ENCODE measurements at places on chromosomes 2 and 18.

- DNase-seq, result no peak
Measured at GRCh38 chr2:61575447-61575859, 37.3 kb upstream of the XPO1 start.

DNA sequence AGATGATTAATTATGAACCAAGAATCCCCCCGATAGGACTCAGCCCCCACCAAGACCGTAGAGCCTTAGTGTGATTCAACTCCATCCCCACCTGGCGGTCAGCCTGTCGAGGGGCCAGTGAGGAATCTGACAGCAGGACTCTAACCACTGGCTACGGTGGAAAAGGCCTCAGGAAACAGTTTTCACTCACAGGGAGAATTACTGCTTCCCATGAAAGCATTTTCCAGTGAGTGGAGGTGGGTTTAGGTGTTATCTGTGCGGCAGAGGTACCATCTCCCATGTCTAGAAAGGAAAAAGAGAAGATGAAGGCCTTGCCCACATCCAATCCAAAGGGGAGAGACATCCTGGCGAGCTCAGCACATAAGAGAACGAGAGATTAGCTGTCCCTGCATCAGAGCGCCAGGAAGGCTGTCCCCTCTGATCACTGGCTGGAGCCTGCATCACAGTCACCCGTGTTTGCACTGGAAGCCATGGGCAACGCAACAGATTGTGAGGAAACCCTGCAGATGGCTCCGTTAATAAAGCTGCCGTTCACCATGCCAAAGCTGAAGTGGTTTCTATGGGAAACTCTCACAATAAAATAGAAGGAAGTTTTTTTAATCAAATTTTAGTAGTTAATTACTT is 22.3 kb downstream of the COX7A2L start:
- no peak for DNase-seq

DNA sequence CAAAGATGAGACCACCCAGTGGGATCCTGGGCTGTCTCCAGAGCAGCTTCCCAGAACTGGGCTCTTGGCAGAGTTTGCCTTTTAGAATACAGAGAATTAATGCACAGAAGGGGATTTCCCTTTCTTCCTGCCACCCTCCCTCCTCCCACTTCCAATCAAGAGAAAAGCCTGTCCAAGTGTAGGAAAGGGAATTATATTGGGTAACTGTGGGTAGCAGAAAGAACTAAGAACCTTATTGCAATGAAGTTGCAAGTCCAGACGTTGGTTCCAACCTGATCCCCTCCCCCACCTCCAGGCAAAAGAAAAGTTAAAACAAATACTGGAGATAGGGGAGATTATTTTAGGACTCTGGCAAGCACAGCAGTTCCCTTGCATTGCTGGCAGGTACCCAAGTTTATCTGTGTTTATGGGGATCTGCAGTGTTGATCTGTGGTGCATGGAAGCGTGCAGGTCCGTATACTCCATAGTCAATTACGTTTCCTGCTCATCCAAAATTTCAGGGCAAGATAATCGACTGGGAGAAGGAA is 114.3 kb downstream of the PRKCE start:
- DNase-seq, result no peak

GRCh38 chr2:2926858-2927175 is 450.8 kb downstream of the EIPR1 start:
- DNase-seq, result no peak

DNA sequence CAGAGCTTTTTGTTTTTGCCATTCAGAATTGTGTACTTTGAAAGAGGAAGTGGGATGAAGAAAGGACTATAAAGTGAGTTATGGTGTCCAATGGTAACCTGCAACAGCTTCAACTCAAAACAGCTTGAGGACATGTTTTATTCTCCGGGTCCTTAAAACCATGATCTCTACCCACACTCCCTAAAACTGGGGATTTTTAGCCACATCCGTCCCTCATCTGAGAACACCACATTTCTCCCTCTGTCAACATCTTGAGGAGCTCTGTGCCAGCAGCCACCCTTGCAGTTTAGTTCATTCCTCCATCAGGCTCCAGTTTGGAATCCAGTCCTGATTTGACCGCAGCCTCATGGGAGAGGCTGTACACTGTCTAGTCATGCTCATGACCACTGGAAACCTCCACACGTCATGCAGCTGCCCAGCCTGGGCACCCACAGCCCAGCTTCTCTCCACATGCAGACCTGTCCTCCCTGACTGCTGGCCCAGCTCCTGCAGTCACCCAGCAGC is 62.6 kb downstream of the C18orf63 start:
- no peak for DNase-seq

GRCh38 chr2:124250433-124250832 is 225.3 kb downstream of the CNTNAP5 start:
- no peak for DNase-seq

- no peak for DNase-seq
Measured at GRCh38 chr2:70778676-70779075, 10.7 kb upstream of the ADD2 start.

DNA sequence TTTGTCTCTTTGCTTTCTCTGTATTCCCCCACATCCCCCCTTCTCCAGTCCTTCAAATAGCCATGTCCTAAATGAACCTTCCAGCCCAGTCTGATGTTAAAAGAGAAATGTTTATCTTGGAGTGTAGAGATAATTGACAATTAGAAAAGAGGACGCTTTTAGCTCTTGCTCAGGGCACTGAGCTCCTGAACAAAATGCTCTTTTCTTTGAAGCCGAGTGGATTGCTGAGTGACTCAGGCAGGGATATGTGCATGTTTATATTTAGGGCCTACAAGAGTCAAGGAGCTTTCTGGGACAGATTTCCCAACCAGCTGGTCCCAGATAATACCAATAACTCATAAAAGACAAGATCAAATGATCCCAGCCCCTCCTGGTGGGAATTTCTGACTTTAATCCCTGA is 88.0 kb upstream of the SETBP1 start:
- DNase-seq, result no peak
